Activated CD4-positive, alpha-beta T cell treated with anti-CD3 and anti-CD28 coated beads, Interleukin-2, amount 50 U/mL, for 24 hours (primary cell): ENCODE measurements at places on chromosomes 3 and 15.
A peak's percentile ranks its signal among the peaks of the same experiment; 100 is the strongest.

GRCh38 chr15:85477061-85477460, 96.7 kb downstream of the AKAP13 start:
- DNase-seq = no peak

DNA sequence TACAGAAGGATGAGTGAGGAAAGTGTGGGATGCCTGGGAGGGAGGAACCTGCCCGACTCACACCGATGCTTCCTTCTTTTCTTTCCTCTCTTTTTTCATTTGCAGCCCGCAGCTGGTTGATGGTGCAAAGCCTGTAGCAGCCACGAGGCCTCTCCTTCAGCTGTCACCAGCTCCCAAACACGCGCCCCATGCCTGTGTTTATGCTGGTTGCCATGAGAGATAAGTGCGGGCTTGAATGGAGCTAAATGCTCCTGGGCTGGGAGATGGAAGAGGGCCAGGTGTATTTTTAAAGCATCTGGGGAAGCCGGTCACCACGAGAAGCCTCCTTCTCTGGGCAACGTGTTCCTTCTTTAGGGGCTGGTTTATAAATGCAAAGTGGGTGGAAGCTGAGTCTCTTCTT, 9.3 kb downstream of the COLQ start:
- no peak for DNase-seq

DNA sequence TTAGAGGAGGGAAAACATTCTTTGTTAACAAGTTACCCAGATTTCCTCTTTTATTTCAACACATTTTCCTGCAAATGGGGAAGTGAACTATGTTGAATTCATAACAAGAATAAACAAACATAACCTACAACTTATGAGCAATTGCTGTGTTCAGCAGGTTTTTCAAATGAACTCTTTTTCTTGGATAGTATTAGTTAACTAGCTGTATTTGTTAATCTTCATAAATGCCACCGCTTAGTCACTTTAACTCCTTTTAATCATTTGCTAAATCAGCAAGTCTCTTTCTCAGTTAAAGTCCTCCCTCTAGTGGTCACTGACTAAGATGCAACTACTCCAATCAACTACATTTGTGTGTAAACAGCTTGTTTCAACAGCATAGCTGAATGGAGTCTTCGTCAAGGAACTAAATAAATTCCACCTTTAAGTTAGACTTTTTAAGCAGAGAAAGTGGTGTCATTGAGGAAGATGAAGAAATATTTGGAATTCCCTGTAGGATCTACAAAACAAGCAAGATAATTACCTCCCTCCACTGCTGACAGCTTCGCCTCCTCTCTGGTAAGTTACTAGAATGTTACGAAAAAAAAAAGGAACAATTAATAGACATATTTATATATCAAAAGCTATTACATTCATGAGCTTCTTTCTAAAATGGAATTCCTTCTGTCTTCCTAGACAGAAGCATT, 1122.0 kb downstream of the ROBO1 start:
- peak; percentile 3 for DNase-seq

GRCh38 chr3:148604270-148605085, 93.2 kb upstream of the AGTR1 start:
- DNase-seq = no peak

DNA sequence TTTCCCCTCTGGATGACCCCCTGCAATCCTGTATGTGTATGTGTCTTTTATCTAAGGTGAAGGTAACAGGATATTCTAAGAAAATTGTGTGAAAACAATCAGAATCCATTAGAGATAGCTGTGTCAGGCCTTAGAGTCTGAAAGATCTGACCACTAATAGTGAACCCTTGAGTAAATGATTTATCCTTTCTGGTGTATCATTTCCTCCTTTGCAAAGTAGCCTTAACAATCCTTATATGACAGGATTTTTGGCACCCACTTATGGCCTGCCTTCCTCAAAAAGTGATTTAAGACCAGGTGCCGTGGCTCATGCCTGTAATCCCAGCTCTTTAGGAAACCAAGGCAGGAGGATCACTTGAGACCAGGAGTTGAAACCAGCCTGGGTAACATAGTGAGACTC, 110.2 kb downstream of the RBPMS2 start:
- DNase-seq = no peak

DNA sequence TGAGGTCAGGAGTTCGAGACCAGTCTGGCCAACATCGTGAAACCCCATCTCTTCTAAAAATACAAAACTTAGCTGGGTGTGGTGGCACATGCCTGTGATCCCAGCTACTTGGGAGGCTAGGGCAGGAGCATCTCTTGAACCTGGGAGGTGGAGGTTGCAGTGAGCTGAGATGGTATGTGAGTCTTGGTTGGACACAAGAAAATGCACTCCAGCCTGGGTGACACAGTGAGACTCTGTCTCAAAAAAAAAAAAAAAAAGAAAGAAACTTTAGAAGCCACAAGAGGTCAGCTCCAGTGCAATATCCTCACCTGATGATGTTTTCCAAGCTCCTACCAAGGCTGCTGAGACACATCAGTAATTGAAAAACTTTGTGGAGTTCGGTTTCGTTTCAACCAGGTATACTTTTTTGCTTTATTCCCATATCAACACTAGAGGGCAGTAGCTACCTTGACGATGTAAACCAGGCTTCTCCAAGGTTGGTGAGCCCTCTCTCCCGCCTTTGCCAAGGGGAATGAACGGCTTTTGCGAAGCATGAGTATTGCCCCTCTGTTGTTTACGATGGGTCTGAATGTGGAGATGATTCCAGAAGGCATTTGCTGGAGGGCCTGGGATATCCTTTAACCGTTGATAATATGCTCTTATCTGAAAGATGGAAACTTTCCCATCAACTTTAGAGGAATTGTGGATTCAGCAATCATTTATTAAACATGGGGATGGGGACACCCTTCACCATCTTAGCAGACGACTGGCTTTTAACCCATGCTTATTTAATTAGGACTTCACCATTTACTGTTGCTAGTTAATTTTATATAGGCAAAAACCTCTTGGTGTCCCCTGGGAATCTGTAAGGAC, 202.8 kb downstream of the SV2B start:
- DNase-seq = peak; percentile 32

- DNase-seq = no peak
Measured at GRCh38 chr15:98805434-98806274, 157.3 kb downstream of the IGF1R start.

DNA sequence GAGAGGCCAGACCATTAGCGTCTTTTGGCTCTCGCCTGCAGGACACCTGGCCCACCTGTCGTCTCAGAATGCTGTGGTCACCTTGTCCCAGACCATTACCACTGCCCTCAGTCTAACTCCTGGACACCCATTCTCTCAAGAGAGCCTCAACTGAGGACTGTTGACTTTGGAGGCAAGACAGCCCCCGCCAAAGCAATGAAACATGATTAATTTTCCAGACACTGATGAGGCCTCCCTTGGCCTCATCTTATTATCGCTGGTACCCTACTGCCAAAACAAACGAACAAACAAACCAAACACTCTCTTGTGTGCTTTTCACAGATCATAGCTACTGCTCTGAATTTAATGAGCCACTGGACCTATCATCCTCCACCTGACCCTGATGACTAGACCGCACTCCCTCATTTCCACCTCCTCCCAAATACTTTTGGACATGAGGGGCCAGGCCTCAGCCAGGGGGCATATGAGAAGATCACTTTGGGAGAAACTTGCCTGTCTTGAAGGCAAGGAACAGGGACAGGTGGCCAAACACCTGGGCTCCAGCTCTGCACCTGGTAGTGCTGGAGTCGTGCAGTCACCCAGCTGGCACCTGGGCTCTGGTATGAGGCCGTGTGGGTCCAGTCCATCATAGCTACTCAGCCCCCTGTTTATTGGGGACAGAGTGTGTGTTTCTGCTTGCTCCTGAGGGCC, 27.6 kb downstream of the ALS2CL start:
- no peak for DNase-seq

- DNase-seq = no peak
Measured at GRCh38 chr3:43867436-43868072, 176.8 kb downstream of the ABHD5 start.
